ENCODE measurements at places on chromosomes 12 and 14. TPM values are rescaled to one million over a fixed set of nuclear protein-coding genes. Genes with fewer than 3 reads are reported as not detected.
A peak's percentile ranks its signal among the peaks of the same experiment; 100 is the strongest.

DNA sequence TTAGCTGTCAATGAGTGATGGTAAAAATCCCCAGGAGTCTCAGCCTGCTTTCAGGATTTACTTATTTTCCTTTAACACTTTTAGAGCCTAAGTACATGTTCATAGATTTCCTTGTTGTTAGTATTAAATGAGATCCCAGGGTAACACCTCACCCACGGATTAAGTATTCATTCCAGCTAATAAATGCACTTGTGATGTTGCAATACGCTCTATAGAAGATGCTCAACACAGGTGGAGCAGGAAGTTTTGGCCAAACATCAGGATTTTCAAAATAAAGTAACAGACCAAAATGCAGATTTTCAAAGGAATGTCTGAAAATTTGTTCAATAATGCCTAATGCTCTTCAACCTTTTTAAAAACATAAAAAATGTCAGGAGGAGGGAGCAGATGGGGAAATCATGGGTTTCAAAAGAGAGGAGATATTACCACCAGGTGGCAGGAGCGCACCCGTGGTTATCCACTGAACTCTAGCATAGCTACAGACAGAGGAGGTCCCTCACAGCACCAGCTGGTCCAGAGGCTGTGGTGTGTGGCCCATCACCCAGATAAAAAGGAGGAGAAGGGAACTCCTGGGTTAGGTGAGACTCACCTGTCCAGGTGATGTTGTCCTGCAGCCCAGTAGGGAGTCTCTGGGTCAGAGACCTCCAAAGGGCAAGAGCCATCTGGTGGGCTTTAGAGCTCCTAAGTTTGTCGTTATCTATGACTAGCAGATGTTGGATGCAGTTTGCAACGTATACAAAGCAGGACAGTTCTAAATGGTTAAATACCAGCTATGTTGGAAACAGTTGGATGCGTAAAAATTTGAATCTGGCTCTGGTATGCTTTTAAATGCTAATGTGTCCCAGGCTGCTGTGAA is 1158.4 kb upstream of the TMEM132C start:
- peaks cover 6% of the 10 kb centered on the region for H3K4me1 ChIP-seq
- H3K27ac ChIP-seq = no peak overlapping the region
- H3K4me3 ChIP-seq = no peak overlapping the region
- peak; percentile 16 for DNase-seq
- H3K36me3 ChIP-seq = no peaks in the 10 kb centered on the region

DNA sequence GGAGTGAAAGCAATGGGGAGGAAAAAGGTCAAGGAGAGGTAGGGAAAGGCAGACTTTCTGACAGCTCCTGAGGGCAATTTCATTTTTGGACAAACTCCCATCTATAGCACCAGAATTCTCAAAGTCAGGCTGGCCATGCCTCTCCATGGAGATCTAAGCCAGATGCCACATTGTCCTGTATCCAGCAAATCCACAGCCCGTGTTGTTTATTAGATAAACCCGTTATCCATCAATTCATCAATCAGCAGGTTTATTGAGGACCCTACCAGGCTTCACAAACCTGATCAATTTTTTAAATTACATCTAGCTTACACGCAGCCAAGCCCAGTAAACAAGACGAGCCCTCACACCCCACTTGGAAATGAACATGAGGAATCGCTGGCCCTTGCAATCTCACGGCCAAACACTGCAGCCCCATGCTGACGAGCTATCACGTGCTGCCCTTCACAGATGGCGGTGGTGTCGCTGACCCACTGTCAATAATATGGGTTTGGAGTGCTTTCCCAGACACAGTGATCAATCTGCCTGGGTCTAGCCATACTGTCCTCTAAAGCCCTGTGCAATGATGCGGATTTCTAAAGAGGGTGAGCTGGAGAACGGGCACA is 332.9 kb downstream of the DPF3 start:
- peaks cover 25% of the 10 kb centered on the region for H3K27me3 ChIP-seq
- H3K36me3 ChIP-seq = peaks cover 2% of the 10 kb centered on the region
- H3K27ac ChIP-seq = no peak overlapping the region
- H3K4me1 ChIP-seq = peaks cover 21% of the 10 kb centered on the region
- H3K4me3 ChIP-seq = no peak overlapping the region
- no peak for DNase-seq

DNA sequence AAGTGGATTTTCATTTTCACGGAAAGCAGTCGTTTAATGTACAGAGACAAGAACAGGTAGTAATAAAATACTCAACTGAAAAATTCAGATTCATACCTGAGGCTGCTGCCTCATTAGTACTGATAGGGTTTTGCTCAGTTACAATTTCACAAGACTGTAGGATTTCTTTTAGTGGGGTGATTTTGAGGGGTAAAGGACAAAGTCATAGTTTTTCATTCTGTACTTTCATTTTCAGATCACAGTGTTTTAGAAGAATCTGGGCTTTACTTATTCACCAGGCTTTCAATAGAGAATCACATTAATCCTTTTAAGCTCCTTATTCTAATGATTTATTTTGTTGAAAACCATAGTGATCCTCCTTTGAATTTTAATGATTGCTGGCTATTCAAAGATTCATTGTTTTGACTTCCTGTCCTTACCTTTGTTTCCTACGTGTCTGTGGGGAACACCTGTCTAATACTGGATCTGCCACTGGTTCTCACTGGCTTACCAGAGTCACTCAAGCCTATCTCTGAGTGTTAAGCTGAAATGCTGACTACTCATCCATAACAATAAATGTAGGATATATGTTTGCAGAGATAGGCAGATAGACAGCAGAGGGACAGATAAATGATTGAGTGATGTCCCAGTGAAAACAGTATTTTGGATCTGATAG is 243.8 kb upstream of the NPAS3 start:
- no peaks in the 10 kb centered on the region for H3K4me1 ChIP-seq
- no peaks in the 10 kb centered on the region for H3K36me3 ChIP-seq
- DNase-seq = no peak
- H3K4me3 ChIP-seq = no peak overlapping the region
- H3K27me3 ChIP-seq = no peaks in the 10 kb centered on the region
- no peak overlapping the region for H3K27ac ChIP-seq

GRCh38 chr12:54426690-54427089 is 7.6 kb upstream of the ITGA5 start:
- no peak for DNase-seq
- no peaks in the 10 kb centered on the region for H3K36me3 ChIP-seq
- H3K4me1 ChIP-seq = peaks cover 54% of the 10 kb centered on the region
- H3K27ac ChIP-seq = no peak overlapping the region
- H3K4me3 ChIP-seq = no peak overlapping the region
- H3K27me3 ChIP-seq = peaks cover 39% of the 10 kb centered on the region

The ASPG gene
- total RNA-seq = not detected

GRCh38 chr12:132144810-132145168 is 532 bp downstream of the NOC4L start:
- H3K27me3 ChIP-seq = peaks cover 2% of the 10 kb centered on the region
- H3K4me1 ChIP-seq = peaks cover 12% of the 10 kb centered on the region
- no peak for DNase-seq
- peak overlapping the region; percentile 74 for H3K27ac ChIP-seq
- H3K36me3 ChIP-seq = peaks cover 21% of the 10 kb centered on the region

Data from activated T-helper 1 cell treated with anti-CD3 and anti-CD28 coated beads, Interleukin-12 subunit alpha, Interleukin-12 subunit beta, Interleukin-2, Interleukin-4 antibody, amounts not matched to agents 30 ng/mL and 10 ng/mL and 1 ng/mL, durations not matched to agents 14 hours and 24 hours and 36 hours (primary cell).